ENCODE measurements at places on chromosomes 5 and 9.

GRCh38 chr9:123039617-123040219, 6.3 kb downstream of the GPR21 start:
- no peak for DNase-seq

DNA sequence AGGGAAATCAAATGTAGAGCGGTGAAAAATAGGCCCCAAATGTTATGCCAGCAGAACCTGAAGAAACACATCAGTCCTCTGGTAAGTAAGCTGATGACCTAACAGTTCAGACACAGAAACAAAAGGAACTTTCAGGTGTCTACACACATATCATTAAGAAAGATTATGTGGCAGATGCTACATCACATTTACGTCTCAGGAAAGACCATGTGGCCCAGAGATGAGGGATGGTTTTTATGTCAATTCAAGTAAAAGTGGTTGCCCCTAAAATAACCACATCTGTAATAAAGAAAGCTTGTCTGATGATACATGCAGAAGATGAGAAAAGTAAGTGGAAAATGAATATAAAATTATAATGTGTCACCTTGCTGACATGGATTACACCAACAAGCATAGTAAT, 31.4 kb downstream of the GNAQ start:
- DNase-seq = no peak

DNA sequence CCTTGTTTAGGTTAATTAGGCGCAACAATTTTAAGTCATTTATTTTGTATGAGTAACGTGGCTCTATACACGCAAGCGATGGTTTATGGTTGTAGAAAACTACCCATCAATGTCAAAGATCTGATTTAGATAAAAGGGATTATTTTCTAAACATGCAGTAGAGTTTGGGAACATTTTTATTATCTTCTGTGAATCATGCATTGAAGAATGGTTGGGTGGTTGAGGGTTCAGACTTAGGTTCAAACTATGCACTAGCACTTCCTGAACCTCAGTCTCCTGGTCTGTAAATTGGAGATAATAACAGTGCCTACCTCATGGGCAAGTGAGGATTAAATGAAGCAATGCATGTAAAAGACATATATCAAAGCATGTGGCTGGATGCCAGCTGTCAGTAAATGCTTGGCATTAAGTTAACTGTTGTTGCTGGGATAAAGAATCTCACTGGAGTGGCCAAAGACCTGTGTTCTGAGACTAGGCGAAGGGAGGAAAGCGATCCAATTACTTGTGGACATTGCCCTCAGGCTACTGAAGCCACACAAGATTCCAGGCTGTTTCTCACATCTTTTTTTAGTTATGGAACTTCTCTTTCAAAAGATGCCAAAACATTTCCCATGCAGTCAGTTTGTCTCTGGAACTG, 1.1 kb upstream of the OTULINL start:
- no peak for DNase-seq

DNA sequence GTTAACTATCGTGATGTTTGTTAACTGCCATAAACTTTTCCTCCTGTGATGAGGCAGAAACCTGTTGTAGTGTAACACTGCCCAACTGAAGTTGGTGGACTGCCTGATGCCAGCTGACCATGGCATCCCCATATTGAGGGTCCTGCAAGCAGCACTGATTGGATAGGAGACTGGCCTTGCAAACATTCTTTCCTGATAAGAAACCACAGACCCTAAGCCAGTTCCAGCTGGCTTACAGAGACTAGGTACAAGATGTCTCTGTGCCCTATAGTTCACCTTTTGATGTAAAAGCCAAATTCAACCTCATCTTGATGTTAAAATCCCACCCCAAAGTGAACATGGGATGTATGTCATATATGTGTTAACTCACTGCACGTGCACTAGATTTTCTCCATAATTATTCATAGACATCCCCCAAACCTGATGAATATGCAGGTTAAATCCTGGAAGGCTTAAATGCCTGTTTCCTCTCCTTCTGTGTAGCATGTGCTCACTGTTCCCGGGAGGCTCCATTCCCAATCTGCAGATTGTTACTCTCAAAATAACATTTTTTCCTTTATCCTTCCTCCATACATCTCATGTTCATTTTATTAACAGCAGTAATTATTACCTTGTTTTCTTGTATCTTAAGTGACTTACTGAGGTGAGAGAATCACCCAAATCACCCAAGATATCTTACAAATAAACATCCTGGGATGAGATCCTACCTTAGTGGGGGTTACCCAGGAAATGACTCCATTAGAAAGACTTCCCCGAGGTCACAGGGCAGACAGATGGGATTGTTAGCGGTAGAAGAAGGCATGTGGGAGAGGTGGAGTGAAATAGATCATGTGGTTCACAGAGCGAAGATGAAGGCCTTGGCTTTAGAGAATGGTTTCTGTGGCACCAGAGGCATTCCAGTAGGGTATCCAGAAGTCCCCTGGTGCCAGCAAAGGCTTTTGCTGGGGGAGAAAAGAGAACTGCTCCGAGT, 566.7 kb downstream of the CCDC171 start:
- no peak for DNase-seq

DNA sequence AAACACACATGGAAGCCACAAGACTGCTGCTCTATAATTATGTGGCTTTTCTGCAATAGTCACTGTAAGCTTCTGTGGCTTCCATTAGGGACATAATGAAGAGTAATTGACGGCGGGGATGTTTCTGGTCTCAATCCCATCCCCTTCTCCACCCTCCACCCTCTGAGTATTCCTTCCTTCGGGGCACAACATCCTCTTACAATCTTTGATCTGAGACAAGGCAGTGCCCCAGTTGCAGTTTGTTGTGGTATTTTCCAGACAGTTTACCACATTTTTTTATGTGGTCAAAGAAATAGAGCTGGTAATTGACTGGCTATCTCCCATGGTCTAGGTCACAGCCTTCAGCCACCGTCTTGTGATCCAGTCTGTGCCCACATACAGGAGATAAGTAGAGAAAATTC, 277.7 kb downstream of the NR2F1-AS1 start:
- no peak for DNase-seq

DNA sequence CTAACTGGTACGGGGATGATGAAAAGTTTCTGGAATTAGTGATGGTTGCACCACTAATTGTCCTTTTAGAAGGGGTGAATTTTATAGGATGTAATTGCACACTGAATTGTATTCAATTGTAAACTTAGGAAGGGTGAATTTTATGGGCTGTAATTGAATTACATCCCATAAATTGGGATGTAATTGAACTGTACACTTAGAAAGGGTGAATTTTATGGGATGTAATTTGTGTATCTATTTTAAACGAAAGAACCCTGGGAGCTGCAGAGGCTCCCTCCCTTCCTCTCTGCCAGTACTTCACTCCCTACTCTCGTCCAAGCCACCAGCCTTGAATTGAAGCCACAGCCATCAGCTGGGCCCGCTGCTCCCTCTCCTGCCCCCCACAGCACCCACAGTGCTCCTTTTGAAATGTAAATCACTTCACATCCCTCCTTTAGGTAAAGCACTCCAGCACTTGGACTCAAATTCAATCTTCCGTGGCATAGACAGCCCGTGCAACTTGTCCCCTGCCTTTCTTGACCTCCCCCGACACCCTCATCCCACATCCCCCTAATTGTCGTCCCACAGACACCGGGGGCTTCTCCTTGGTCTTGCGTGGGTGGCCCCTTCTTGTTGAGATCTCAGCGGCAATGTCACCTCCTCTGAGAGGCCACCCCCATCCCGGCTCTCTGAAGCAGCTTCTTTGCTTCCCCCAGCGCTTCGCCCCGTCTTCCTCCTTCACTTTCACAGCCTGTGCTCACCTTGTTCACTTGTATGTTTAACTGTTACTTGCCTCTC, 84.2 kb upstream of the HRH2 start:
- no peak for DNase-seq

- no peak for DNase-seq
These were observed 10.6 kb downstream of the TMEM250 start for GRCh38 chr9:136107953-136108647.

DNA sequence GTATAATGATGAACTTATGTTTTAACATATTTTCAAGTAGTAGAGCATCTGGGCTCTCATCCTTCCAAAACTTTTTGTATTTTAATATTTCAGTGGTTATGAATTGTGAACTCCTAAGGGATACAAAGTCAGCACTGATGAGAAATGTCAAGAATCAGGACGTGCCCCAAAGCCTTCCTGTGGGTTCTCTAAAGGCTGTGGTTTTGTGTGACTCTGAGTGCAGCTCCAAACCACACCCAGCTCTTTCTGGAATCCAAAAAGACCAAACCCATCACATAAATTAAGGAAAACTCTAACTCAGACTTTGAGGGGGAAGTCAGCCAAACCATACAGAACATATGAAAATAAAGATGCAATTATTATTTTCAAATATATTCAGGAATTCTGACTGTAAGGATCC, 40.8 kb upstream of the SMU1 start:
- peak; percentile 81 for DNase-seq

- DNase-seq = no peak
These were observed 130.6 kb downstream of the RXRA start for GRCh38 chr9:134456756-134457305.

- DNase-seq = no peak
These were observed 65.4 kb downstream of the PSMB7 start for GRCh38 chr9:124349675-124350493.

All from fibroblast of skin of left biceps (primary cell).